Left renal pelvis (tissue), 4 donors: ENCODE measurements at places on chromosomes 4 and X. TPM values are rescaled to one million over a fixed set of nuclear protein-coding genes. Genes with fewer than 3 reads are reported as not detected.

- no peak for DNase-seq
These were observed 68.7 kb upstream of the ADAD1 start for GRCh38 chr4:122309988-122310626.

DNA sequence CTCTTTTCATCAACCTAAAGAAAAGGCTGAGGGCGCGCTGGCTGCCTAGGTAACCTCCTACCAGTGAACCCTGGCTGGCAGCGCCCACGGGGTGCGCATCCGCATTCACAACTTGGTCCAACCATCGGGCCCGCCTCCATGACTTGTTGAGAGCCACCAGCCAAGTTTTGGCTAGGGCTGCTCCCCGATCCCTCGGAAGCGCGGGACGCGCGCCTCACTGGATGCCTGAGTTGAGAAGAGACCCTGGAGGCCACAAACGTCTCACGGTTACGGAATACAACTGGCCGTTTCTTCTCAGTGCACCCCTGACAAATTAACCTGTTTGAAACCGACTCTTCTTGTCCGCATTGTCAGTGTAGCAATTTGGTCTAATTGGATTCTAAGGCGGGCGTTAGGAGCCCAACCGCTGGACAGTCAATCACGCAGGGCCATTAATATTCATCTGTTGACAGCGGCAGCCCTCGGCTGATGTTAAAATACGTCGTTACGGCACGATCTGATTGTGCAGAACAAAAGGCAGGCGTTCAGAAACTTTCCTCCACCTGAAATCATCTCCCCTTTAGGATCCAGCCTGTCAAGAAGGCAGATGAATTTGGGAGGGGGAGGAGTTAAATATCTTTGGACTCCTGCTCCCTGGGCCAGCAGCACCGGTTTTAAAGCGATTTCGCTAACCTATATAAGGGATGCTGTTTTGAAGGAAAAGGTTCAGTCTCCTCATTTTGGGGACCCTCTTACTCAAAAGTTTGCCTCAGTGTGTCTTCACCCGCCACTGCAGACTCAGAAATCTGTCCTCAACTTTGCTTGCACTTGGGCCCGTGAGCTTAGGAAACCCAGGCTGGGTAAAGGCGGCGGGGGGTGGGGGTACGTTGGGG, 1.2 kb downstream of the GPC3 start:
- no peak for DNase-seq

GRCh38 chr4:155220025-155220424, 11.6 kb downstream of the NPY2R start:
- no peak for DNase-seq

DNA sequence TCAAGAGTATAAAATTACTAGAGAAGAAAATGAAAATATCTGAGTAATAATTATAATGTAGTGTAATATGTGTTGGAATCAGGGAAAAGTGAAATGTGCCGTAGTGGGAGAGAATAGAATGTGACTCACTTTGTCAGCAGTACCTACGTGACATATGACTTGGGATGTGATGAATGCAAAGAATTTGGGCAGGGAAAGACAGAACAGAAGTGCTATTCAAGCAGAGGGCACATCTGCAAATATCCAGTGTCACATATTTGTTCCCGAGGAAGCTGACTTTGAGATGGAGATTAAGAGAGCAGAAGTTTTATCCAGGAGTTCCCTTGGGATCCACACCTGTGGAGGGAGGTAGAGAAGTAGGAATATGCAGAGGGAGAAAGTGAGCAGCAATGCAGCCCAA, 69.3 kb upstream of the HS3ST1 start:
- no peak for DNase-seq

- no peak for DNase-seq
These were observed 18.9 kb downstream of the TIFA start for GRCh38 chr4:112266823-112267222.

GRCh38 chrX:39974270-39974669, 123.5 kb downstream of the BCOR start:
- no peak for DNase-seq

PPP1R2C gene
- not detected for polyA plus RNA-seq
